ENCODE measurements at places on chromosomes 3 and 15.

DNA sequence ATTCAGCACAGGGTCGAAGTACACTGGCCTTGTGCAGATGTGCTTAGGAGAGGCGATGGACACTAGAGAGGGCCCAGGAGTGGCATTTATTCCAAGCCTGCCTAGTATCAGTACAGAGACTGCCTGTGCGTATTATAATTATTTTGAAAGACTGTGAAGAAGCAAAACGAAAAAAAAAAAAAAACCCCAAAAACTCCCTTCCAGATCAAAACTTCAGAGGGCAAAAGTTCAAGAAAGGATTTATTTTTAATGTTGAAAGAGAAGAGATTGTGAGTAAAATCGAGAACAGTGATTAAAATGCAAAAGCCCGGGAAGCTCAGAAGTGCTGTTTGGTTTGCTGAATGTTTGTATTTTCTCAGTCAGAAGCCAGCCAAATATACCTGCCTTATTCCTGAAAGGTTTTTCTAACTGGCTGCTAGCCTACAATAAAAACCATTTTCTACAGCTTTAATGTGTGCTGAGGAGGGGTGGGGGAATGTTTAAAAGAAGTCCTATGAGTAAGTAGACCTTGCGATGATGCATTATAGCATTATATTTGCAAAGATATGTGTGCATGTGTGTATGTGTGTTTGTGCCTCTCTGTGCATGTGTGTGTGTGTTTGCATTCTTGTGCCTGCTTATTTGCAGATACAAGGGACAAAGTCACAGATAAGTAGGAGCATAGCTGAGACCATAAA is 19.3 kb upstream of the LZTFL1 start:
- DNase-seq: no peak

GRCh38 chr15:85097250-85097649 is 115.6 kb downstream of the PDE8A start:
- DNase-seq: no peak

GRCh38 chr3:192494174-192494573 is 233.2 kb downstream of the FGF12 start:
- no peak for DNase-seq

DNA sequence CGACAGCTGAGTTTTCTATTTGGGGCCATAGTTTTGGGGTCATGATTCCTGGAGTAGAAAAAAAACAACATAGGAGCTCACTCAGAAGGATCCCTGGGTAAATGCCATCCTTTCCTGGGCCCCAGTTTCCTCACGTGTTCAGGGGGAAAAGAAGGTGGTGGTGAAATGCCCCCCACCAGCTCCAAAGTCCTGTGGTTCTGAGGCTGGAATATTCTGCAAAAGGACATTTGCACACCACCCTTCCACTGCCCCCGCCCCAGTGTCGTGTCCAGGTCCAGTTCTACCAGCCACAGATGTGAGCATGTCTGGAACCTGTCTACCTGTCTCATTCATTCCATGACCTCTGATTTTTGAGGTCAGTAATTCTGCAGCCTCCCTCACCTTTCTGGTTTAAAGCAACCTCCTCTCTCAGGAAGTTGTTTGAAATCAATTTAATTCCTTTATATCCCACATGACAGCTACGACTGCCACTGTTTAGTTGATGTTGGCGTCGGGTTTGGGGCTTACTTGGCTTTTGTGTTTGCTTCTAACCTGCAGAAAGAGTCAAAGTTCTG is 82.1 kb downstream of the SMAD3 start:
- DNase-seq: no peak

DNA sequence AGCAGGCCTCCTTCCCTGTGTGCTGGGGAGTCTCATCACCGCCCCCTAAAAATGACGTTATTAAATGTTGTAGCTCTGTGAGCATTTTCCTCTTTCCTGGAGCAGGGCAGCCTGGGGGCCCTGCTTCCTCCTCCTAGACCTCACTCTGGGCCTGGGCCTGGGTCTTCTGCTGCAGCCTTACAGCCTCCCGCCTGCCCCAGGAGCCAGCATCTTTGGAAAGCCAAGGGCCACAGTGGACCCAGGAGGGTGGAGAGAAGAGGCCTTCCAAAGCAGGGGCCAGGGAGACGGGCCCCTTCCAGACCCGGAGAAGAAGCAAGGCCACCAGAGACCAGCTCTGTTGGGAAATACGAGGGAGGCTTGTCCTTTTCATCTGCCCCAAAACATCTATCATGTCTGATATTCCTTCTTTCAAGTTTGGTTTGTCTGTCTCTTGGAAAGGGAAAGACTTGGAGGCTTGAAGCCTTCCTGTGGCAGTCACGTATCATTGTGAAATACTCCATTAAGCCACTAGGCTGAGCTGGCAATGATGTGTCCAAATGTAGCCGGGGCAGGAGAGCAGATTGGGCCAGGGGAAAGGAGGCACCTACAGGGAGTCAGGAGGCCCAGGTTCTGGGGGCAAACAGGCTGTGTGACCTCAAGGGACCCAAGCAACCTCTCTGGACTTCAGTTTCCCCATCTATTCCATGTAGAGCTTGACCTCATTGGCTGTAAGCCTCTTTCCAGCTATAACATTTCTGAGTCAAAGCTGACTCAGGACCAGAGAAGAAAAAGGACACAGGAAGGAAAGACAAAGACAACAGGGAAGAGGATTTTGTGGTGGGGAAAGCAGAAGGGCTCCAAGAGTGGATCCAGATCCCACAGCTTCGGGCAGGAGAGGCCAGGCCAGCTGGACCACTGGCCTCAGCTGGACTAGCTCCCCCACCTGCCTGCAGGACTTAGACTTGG is 31.1 kb downstream of the CYP11A1 start:
- no peak for DNase-seq

DNA sequence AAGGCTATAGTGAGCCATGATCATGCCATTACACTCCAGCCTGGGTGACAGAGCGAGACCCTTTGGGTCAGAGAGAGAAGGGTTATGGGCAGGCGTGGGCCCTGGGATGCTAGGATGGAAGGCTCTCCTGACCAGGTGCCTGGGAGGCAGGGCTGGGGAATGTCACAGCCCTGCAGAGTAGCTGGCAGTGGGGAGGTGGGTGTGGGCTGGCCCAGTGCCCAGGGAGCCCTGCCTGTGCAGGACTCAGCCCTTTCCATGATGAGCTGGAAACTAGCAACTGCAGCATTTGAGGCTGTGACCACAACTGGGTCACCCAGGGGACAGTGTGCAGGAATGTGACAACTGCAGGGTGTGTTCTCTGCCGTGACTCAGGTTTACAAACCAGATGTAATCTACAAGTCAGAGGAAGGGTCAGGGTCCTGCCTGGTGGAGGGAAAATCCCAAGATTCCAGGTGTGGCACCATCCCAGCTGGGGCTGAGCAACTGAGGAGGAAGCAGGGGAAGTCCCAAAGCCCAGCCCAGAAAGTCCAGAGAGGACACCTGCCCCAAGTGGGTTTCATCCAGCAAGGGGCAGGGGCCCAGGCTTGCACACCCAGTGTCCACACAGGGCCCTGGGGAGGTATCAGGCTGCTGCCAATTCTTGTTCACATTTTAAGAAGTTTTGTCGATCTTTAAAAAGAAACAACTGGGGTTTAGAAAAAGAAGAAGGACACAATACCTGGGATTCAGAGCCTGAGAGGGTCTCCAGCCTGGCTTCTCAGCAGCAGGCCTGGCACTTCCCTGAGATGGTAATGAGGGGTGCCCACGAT is 45.5 kb downstream of the SLC28A1 start:
- DNase-seq: no peak

- no peak for DNase-seq
Measured at GRCh38 chr3:25907081-25907480, 117.2 kb downstream of the OXSM start.

GRCh38 chr3:161231861-161232260 is 10.8 kb downstream of the NMD3 start:
- DNase-seq: no peak

DNA sequence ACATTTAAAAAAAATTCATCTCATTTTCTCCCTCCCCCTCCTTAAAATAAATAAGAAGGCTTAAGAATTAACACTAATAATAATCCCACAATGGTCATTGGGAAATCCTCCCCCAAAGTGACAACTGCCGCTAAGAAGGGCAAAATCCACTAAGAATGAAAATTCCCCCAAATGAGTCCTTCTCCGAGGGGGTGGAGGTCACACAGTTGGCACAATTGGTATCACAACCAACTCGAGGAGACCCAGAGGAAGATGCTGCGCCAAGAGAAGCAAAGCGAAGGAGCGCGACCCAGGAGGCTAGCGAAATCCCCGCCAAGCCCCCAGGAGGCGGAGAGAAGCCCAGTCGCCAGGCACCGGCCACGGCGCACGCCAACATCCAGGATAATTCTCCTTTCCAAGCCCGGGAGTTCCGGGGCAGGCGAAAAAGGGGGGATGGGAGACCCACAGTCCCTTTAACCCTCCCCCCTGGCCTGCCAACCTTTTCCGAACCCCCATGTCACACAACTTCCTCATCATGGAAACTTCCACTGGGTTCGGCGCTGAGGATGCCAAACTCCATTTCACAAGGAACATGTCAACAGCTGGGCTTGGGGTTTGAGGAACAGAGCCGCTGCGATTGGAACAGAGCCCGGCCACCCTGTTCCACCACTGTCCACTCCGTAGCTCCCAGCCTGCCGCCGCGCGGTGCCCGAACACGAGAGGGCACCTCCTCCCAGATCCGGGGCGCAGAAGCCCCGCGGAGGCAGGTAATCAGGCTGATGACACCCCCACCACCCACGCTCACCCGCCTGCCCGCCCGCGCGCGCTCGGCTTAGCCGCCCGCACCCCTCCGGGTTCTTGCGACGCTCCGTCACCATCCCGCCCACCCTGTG is 668 bp downstream of the THRB start:
- DNase-seq: no peak

GRCh38 chr15:74239051-74239705 is 3.1 kb downstream of the CCDC33 start:
- DNase-seq: no peak

DNA sequence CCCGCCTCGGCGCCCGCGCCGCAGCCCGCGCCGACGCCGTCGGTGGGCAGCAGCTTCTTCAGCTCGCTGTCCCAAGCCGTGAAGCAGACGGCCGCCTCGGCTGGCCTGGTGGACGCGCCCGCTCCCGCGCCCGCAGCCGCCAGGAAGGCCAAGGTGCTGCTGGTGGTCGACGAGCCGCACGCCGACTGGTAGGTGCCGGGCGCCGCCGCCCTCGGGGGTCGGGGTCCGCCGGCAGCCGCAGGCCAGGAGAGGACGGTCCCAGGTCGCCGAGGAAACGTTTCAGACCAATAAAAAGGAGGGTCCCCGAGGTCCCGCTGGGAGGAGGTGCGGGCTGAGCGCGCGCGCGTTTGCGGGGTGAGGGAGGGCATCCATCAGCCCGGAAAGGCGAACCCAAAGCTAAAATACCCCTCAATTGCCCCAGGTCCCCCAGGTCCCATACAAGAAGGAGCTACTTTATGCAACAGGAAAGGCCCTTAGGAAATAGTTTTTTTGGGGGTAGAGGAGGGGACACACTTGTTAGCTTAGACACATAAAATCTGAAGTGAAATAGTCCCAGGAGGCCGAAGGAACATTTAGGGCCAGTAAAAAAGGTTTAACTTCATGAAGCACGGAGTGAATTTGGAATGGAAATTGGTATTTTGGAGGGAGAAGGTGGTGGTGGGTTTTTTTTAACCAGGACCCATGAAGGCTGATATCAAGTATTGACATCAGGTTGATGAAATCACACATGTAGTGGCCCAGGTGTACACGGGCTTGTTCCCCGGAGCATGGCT is 739 bp downstream of the SYN2 start:
- DNase-seq: no peak

- DNase-seq: no peak
Measured at GRCh38 chr3:36434687-36435426, 54.6 kb downstream of the STAC start.

DNA sequence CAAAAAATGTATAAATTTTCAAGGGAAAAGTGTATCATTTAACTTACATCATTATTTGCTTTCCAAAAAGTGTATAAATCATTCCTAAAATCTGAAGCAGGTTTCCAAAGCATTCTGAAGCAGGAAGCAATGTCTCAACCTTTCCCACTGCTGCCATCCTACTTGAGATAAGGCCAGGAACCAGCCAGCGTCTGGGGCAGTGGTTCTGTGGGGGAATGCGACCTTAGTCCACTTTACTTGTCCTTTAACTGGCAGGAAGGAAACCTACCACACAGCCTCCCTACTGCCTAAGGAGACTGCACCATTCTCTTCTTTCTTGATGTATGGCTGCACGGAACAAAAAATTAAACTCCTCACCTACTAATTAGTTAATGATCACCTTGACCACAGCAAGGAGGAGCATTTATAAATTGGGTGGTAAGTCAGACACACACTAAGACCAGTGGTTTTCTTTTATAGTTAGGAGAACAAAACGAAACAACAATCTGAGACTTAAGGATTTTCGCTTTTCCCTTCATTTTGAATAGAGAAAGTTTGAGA is 3.7 kb downstream of the SORD start:
- no peak for DNase-seq

DNA sequence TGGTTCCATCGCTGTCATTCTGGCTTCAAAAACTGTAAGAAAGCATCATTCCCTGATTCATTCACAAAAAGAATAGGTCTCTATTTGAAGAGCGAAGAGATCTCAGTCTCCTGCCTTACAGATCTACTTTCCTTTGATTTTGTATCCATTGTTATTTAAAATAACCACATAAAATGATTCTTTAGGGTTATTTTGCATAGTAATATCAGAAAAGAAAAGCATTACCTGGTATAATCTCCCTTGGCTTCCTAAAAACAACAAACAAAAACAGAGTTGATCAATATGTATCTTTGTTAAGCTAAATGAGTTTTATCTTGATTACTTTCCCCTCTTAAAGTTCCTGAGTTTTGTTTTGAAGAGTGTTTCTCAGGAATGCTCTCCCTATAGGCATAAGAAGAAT is 126.6 kb upstream of the LMOD3 start:
- no peak for DNase-seq

GRCh38 chr15:76165951-76166350 is 106.2 kb downstream of the TMEM266 start:
- DNase-seq: no peak

GRCh38 chr3:184801241-184801785 is 10.7 kb upstream of the VPS8 start:
- no peak for DNase-seq

GRCh38 chr3:134652886-134653630 is 2.2 kb upstream of the KY start:
- no peak for DNase-seq

DNA sequence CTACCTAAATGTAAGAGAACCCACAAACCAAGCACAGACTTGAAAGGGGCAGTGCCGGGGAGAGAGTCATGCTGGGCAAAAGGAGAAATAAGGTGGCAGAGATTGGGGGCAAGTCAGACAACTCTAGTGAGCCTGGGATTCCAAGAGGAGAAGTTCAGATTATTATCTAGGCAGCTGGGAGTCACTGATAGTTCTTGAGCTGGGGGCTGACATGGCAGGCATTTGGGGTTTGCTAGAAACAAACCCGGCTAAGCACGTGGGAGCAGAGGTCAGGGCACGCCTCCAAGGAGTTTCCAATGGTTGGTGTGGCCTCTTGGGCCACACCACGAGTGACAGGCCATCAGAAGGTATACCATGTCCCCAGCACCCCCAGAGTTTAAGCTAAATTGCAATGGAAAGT is 27.6 kb downstream of the SLC6A6 start:
- DNase-seq: no peak
